ENCODE measurements at places on chromosomes 16 and 17.

- DNase-seq, result no peak
These were observed 21.5 kb upstream of the CCL5 start for GRCh38 chr17:35901631-35902175.

- no peak for DNase-seq
These were observed 30.5 kb downstream of the CEP295NL start for GRCh38 chr17:78872486-78872885.

DNA sequence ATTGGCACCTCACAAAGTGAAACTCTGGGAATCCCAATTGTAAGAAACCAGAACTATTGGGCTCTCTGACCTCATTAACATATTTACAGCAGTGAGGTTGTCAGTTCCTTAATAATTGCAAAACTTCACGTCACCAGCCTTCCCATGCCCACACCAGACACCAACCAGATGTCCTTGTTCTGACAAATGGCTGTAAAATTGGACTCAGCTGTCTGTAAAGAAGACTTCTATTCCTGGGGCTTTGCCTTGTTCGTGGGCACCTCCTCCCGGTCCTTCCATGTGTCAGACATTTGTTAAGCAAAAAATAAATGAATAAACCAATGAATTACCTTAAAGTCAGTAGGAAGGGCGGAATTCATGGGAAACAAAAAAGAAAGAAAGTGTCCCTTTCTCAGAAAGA, 284.3 kb upstream of the CDH11 start:
- DNase-seq, result no peak

DNA sequence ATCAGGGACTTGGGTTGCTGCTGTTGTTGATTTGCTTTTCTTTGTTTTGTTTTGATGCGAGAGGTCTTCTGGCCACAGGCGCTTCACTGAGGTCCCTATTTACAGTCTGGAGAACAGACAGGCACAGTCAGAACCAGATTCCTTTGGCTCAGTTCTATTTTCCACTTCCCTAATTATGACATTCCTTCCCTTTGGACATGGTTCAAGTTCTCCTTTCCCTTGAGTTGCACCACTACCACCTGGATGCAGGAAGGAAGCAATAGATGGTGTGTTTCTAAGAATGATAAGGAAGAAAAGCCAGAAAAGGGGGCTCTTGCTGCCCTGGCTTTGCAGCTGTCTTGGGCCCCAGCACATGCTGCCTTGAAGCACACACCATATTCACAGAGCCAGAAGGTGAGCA, 160.6 kb downstream of the MAF start:
- no peak for DNase-seq

DNA sequence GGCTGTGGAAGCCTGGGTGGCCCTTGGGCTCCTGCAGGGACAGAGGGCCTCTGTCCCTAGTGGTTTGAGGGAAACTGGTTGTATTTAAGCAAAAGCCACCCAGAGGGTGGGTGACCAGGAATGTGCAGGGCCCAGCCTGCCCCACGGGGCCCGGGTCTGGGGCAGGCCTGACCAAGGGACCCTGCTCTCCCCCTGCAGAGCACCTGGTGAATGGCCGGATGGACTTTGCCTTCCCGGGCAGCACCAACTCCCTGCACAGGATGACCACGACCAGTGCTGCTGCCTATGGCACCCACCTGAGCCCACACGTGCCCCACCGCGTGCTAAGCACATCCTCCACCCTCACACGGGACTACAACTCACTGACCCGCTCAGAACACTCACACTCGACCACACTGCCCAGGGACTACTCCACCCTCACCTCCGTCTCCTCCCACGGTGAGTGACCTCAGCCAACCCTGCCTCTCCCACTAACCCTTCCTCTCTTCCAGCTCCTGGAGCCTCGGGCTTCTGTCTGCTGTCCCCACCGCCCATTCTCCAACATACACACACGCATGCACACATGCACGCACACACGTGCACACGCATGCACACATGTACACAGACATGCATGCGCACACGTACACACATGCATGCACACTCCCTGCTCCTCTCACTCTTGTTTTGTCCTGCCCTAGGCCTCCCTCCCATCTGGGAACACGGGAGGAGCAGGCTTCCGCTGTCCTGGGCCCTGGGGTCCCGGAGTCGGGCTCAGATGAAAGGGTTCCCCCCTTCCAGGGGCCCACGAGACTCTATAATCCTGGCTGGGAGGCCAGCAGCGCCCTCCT, 10.4 kb downstream of the GALK1 start:
- no peak for DNase-seq

GRCh38 chr17:5869041-5869745, 201.0 kb upstream of the WSCD1 start:
- DNase-seq, result no peak

- DNase-seq, result no peak
These were observed 7.2 kb upstream of the MTSS2 start for GRCh38 chr16:70692873-70693671.

GRCh38 chr16:27221576-27222248, 18.4 kb downstream of the KDM8 start:
- no peak for DNase-seq

DNA sequence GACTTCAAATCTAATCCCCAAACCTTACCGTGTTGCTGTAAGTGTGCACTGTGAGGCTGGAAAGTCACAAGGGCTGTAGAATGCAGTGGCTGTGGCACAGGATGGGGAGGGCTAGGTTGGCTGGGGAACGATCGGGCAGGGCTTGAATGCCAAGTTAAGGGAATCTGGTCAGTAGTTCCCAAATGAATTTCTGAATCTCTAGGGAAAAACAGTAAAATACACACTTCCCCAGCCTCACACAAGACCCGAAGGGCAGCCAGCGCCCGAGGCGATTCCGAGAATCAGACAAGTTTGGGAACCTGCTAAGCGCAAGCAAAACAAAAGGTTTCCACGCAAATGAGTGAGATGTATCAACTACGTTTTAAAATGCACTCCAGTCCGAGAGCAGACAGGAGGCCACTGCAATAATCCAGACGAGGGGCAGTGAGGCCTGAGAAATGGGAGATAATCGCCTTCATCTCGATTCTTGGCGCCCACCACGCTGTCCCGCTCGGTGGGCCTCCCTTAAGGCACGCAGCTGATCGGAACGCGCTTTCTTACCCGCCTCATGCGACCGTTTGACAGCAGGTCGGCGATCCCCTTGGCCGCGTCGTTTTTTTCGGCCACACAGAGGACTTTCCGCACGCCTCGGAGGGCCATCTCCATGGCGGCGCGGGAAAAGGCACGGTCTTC, 599 bp downstream of the TOP3A start:
- no peak for DNase-seq
